ENCODE measurements at places on chromosomes 2 and 18.

GRCh38 chr2:160491911-160492371 lies 1.7 kb downstream of the RBMS1 start:
- DNase-seq = no peak

DNA sequence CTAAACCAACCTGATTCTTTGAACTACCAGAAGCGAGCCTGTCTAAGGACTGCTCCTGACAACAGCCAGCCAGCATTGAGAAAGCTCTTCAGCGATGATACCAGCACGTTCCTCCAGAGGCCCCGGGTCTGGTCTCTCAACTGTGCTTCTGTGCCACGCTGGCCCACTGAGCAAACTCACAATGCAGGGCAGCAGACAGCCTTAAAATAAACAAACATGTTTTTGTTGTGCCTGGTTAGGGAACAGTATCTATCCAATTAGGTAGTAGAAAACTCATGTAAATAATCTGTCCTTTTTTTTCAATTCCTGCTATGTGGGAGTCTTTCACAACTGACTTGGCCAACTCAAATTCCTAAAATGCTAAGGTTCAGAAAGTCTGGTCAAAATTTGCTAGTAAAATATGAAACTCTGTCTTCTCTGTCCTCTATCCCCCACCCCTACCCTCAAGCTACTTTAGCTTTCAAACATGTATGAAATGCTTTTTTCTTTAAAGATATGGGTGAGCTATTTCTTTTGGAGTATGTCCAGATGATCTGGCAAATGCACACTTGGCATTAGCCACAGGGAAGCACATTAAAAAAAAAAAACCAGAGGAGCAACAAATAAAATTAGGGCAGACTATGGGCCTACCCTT lies 21.4 kb upstream of the EML4 start:
- no peak for DNase-seq

- DNase-seq = no peak
Observed at GRCh38 chr2:43593254-43593653, 2.6 kb downstream of the THADA start.

- DNase-seq = no peak
Observed at GRCh38 chr2:203853271-203853670, 14.3 kb upstream of the CTLA4 start.

- DNase-seq = no peak
Observed at GRCh38 chr2:101617796-101618195, 79.7 kb upstream of the MAP4K4 start.

- DNase-seq = no peak
Observed at GRCh38 chr2:168034616-168035015, 212.8 kb downstream of the STK39 start.

- DNase-seq = no peak
Observed at GRCh38 chr2:32291746-32292145, 14.0 kb downstream of the YIPF4 start.

DNA sequence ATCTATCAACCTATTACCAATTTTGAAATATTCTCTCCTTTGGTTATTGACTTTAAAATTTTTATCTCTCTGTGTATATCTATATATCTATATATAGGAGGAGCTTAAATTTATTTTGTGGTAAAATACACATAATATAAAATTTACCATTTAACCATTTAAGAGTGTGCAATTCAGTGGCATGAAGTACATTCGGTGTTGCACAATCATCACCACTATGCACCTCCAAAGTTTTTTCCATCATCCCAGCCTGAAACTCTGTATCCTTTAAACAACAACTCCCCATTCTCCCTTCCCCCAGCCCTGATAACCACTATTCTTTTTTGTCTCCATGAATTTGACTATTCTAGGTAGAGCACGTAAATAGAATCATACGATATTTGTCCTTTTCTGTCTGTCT lies 49.1 kb downstream of the CDKL4 start:
- DNase-seq = no peak

GRCh38 chr2:168552450-168552856 lies 96.4 kb downstream of the CERS6 start:
- DNase-seq = no peak

- DNase-seq = no peak
Observed at GRCh38 chr2:216142540-216142939, 33.4 kb downstream of the XRCC5 start.

GRCh38 chr2:230496891-230497290 lies 80.9 kb downstream of the SP100 start:
- DNase-seq = no peak

- DNase-seq = no peak
Observed at GRCh38 chr2:120346026-120346666, at the start of gene INHBB. INHBB (plus strand) TSS chr2:120346136; CDS start chr2:120346189, 53 bp downstream.

DNA sequence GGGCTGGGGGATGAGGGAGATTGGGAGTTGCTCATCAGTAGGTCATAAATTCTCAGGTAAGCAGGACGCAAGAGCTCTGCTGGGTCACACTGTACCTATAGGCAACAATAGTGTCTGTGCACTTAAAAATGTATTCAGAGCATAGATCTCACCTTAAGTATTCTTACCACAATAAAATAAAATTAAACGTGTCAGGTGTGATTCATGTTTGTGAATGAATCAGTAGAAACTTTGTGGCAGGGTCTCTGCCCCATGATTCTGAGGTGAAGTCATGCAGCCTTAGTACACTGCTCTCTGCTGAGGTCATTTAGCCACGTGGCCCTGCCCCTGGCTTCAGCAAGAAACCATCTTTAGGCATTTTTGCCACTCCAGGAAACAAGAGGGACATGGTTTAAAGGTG lies 253.8 kb downstream of the FBXO15 start:
- no peak for DNase-seq

DNA sequence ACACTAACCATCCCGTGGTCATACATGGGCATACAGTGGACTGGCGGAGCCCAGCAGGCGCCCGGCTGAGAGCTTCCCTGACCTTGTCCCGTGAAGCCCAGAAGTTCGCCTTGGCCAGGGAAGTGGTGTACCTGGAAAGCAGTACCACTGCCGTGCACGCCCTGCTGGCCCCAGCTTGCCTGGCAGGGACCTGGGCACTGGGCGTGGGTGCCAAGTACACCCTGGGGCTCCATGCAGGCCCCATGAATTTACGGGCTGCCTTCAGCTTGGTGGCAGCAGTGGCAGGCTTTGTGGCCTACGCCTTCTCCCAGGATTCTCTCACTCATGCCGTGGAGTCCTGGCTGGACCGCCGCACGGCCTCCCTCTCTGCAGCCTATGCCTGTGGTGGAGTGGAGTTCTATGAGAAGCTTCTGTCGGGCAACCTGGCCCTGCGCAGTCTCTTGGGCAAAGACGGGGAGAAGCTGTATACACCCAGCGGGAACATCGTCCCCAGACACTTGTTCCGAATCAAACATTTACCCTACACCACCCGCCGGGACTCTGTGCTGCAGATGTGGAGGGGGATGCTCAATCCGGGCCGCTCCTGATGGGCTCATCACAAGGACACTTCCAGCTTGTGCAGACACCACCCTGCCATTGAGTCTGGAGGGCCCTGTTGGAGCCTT lies 2.3 kb downstream of the TMEM177 start:
- DNase-seq = no peak

GRCh38 chr18:63143330-63143771 lies 176.2 kb downstream of the BCL2 start:
- DNase-seq = no peak

DNA sequence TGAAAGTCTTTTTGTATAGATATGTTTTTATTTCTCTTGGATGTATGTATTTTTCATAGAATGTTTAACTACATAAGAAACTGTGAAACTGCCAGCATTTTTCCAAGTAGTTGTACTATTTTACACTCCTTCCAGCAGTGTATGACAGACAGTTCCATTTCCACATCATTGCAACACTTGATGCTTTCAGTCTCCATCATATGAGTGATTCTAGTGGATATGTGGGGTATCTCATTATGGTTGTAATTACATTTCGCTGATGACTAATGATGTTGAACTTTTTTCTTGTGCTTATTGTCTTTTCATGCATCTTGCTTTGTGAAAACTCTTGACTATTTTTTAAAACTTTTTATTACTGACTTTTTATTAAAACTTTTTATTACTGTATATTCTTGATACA lies 101.4 kb downstream of the ARHGAP28 start:
- no peak for DNase-seq

GRCh38 chr2:178650554-178650953 lies 156.7 kb downstream of the TTN start:
- no peak for DNase-seq

DNA sequence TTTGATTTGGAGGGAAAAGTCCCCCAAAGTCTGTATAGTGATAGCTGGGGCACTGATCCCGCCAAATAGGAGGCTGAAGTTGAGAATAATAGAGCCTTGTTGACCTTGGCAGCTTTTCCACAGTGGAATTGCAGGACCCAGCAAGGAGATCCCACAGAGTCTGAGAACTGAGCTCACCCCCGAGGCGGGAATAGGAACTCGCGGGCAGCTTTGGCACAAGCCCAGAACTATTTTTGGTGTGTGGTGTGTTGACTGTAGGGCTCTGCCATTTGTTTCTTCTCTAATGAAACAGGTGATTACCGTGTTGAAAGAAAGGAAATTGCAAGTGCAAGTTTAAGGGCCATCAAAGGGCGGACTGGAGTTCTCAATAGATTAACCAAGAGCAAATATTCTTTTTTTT lies 34.0 kb downstream of the SH3RF3 start:
- DNase-seq = no peak

- DNase-seq = no peak
Observed at GRCh38 chr2:47456851-47457250, 53.9 kb downstream of the MSH2 start.

- no peak for DNase-seq
Observed at GRCh38 chr2:224860786-224861185, 144.6 kb upstream of the CCDC195 start.

- no peak for DNase-seq
Observed at GRCh38 chr18:9952633-9953416, 39.0 kb downstream of the VAPA start.

GRCh38 chr18:45663403-45664045 lies 48.2 kb downstream of the SLC14A2 start:
- no peak for DNase-seq

GRCh38 chr2:68943581-68944568 lies 8.8 kb downstream of the GKN2 start:
- DNase-seq = no peak

GRCh38 chr2:27494284-27494943 lies 586 bp downstream of the FNDC4 start:
- DNase-seq = no peak

GRCh38 chr18:52723550-52723970 lies 383.6 kb downstream of the DCC start:
- DNase-seq = no peak

GRCh38 chr2:238486123-238486848 lies 59.6 kb downstream of the ASB1 start:
- no peak for DNase-seq

- DNase-seq = no peak
Observed at GRCh38 chr2:117684919-117685318, 129.6 kb upstream of the DDX18 start.

- DNase-seq = no peak
Observed at GRCh38 chr2:199596549-199596948, 138.8 kb upstream of the SATB2 start.

DNA sequence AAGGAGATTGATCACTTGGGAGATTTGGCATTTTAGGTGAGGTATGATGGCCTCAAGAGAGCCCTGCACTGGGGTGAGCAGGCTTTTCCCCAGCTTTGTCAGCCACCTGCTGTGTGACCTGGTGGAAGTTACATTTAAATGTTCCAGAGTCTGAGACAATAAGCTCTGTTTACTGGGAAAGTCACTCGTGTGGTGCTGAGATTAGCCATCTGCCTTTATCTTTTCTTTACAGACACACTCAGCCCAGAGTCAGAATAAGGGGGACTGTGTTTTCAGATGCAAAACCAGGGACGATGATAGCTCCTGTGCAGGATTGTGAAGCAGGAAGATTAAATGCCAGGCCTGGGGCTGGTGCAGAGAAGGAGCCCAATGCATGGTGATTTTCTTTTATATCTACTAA lies 47.9 kb downstream of the SH3RF3 start:
- no peak for DNase-seq

- no peak for DNase-seq
Observed at GRCh38 chr2:241376808-241377207, 20.7 kb downstream of the FARP2 start.

- DNase-seq = no peak
Observed at GRCh38 chr18:334575-335132, 66.8 kb upstream of the THOC1 start.

DNA sequence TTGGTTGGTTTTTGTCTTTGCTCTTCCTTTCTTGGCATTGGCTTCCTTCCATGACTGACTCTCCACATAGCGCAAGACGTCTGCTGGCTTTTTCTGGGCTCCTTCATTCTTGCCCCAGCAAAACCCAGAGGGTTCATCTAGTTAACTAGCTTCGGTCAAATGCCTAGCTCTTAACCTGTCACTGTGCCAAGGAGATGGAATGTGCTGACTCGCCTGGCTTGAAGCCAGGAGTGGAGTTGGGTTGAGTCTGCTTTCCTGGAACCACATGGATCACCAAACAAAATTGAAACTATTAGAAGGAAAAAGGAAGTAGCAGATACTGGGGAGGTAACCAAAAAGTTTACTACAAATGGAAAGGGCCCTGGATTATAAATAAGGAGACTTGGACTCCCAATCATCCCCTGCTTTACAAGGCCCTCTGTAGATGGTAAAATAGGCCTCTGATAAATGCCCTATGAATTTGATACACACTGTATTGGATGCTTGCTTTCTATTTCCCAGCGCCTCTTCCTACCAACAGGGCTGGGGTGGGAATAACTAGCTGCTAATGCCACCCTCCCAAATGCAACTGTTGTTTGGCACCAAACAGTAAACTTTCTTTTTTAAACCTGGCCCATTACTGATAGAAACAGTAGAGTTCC lies 11.3 kb downstream of the MALT1 start:
- DNase-seq = no peak

GRCh38 chr18:39215920-39216319 lies 1650.3 kb upstream of the CELF4 start:
- no peak for DNase-seq

GRCh38 chr18:45073556-45073955 lies 392.9 kb downstream of the SETBP1 start:
- DNase-seq = no peak

DNA sequence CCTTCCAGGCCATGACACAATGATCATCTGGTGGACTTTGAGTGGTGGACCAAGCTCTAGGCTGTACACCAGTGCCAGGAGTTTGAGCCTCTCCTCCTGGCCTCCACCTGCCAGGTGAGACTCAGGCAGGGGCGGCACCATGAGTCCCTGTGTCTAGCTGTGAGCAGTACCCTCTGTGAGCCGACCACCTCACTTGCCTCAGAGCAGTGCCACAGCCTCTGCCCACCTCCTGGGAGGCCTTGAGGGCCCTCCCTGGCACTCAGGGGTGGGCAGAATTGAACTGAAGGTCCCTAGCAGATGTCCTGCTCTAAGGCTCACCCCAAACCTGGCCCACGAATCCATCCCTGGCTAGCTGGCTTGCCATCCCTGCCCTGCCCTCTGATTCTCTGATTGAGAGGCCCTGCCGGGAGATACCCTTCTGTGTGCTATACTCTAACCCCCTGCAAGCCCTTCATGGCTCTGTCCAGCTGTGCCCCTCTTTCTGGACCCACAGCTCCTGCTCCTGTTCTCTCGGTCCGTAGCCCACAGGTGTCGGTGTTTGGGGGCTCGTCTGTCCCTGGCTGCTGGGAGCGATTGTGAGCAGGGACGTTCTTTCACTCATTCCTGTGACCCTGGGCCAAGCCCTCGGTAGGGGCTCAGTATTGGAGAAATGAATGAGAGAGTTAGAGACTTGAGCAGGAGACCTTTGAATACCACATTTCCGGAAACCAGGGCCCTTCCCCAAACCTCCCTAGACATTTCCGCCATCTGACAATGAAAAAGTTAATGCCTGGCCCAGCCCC lies 70.0 kb downstream of the INHBB start:
- no peak for DNase-seq

- no peak for DNase-seq
Observed at GRCh38 chr2:79798776-79799175, 285.9 kb downstream of the CTNNA2 start.

- DNase-seq = no peak
Observed at GRCh38 chr2:64482765-64483504, 29.0 kb downstream of the LGALSL start.

Measured in stimulated activated CD8-positive, alpha-beta memory T cell treated with anti-CD3 and anti-CD28 coated beads, Interleukin-4, amount 100 ng/mL, for 4 hours (primary cell).